Progenitor cell of endocrine pancreas (in vitro differentiated cells): ENCODE measurements at places on chromosomes 13 and 19.

DNA sequence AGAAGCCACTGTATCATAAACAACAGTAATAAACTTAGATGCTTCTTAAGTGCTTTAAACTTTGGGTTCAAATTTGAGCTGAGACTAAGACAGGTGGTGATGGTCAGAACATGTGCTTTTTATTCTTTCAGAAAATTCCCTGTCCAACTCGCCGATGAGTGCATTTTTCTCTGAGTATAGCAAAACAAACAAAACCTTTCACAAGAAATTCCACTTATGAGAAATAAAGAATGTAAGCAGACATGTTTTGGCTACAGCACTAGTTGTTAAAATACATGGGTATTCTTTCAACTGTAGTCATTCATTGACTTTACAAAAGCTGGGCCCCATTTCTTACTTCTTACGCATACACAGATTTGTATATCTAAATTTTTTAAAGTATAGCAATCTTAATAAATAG lies 125.6 kb downstream of the SPRY2 start:
- DNase-seq = no peak

GRCh38 chr19:22607653-22608430 lies 26.3 kb upstream of the ZNF492 start:
- no peak for DNase-seq

- no peak for DNase-seq
Observed at GRCh38 chr13:72506706-72507105, 220.7 kb downstream of the MZT1 start.

GRCh38 chr13:75050419-75051046 lies 431.4 kb downstream of the TBC1D4 start:
- DNase-seq = no peak

GRCh38 chr13:29500386-29500785 lies 95.1 kb downstream of the SLC7A1 start:
- DNase-seq = no peak

GRCh38 chr13:110680852-110681251 lies 25.1 kb downstream of the CARS2 start:
- DNase-seq = no peak

DNA sequence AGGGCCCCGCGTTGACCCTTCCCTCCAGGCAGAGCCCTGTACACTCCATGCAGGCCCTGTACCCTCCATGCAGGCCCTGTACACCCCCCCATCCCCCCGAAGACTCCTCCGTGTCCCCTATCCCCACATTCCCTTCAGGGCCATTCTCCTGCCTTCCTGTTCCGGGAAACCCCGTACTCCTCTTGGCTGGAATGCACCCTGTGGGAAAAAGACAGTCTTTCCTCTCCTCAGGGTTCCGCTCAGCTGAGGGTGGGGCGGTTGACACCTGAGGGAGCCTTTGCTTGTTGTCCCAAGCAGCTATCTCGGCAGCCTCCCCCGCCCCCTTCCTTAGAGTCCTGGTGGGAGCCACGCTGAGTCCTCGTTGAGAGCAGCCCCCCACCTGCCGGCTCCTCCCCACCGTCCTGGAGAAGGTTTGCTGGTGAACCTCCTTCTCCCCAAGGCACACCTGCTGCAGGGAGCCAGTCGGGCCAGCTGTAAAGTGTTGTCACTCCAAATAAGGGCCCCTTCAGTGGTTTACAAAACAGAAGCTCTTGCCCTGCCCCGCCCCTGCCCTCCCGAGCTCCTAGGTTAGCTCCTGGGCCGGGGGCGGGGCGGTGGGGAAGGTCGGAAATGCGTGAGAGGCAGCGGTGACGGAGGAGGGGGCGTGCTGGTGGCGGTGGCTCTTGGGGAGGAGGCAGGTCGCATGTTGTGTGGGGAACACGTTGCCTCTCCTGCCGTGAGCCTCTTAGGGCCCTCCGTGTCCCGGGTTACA lies 1.5 kb downstream of the GNA11 start:
- DNase-seq = no peak

- DNase-seq = no peak
Observed at GRCh38 chr13:99367663-99368448, 60.7 kb upstream of the GPR183 start.

DNA sequence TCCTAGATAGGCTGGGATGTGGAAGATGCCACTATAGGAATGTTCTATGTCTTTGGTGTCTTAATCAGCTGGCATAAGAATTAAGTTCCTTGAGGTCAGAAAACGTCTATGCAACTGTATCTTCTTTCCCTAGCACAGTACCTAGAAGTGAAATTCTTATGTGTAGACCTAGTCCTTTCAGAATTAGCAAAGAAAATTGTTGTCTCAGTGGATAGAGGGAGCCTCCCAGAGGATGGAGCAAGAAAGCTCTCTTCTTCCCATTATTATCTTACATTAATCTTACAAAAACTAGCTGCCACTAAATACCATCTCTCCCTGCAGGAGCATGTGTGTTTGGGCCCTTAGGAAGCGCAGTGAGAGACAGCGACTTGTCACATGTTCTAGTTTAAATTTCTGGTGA lies 11.6 kb downstream of the CLDN10 start:
- no peak for DNase-seq

GRCh38 chr13:110869805-110870706 lies 44.8 kb downstream of the ANKRD10 start:
- DNase-seq = no peak

GRCh38 chr13:85141401-85141800 lies 657.8 kb downstream of the SLITRK6 start:
- no peak for DNase-seq

DNA sequence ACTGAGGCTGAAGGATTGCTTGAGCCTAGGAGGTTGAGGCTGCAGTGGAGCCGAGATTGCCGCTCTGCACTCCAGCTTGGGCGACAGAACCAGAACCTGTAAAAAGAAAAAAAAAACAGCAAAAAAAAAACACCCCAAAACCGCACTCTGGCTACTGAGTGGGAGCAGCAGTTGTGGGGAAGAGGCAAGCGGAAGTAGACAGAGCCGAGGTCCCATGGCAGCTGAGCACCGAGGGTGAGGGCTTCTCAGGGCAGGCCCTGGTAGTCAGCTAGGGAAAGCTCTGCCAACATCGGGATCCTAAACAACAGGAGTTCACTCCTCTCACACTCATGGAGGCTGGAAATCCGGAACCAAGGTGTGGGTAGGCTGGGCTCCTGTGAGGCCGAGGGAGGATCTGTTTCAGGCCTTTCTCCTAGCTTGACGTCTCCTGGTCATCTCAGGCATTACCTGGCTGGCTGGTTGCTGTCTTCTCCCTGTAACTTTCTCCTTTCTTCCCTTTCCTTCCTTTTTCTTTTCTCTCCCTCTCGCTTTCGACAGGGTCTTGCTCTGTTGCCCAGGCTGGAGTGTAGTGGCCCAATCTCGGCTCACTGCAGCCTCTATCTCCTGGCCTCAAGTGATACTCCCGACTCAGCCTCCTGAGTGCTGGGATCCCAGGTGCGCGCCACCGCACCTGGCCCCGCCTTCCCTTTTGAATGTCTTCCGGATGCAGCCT lies 15.8 kb upstream of the LATS2 start:
- no peak for DNase-seq

DNA sequence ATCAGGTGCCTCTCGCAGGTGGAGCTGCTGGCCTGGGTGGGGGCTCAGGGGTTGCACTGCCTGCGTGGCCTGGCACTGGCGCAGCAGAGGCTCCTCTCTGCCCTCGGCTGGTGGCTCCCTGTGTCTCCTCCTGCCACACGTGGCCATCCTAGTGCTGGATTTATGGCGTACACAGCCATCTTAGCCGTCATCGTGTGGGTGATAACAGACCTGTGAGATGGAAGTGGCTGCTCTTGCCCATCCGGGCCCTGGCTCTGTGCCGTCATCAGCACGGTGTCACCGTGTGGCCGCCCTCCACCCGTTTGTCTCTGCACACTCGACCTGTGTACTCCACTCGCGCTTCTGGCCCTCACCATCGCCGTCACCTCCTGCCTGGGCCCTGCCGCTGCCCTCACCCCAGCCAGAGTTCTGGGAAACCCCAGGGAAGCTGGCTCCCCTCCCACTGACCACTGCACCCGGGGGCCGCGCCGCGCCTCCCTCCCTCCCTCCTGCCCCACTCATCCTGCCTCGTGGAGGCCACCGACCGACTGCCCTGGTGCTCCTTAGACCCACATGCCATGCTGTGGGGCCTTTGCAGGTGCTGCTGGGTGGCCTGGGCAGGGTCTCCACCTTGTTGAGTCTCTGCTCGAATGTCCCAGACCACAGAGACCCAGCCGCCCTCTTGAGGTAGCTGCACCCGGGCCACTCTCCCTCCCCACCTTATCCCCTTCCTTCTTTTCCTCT lies 29.5 kb downstream of the TMEM255B start:
- no peak for DNase-seq

- DNase-seq = no peak
Observed at GRCh38 chr13:20843166-20843565, 59.4 kb downstream of the XPO4 start.

GRCh38 chr19:19137556-19138108 lies 646 bp downstream of the TMEM161A start:
- DNase-seq = no peak

GRCh38 chr19:44742330-44743061 lies 6.0 kb upstream of the BCL3 start:
- no peak for DNase-seq

GRCh38 chr13:67932991-67933390 lies 702.9 kb upstream of the PCDH9 start:
- DNase-seq = no peak

DNA sequence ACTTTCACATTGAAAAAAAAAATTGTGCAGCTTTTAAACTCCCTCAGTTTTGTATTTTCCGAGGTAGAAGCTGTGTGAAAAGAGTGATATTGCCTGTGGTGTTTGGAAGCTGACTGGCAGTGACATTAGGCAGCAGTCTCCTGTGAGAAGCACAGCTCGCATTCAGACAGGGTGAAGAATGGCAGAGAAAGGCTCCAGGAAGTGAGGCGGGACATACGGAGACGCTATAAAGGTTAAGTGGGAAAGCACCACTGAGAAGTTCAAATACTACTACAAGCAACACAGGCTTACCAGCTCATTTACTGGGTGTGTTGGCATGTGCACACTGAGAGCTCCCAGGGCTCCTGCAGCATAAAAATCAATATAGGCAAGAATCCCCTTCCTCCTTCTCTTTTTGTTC lies 88.4 kb downstream of the RXFP2 start:
- DNase-seq = no peak

- DNase-seq = peak; percentile 37
Observed at GRCh38 chr13:42041684-42042035, 6.8 kb upstream of the DGKH start.

DNA sequence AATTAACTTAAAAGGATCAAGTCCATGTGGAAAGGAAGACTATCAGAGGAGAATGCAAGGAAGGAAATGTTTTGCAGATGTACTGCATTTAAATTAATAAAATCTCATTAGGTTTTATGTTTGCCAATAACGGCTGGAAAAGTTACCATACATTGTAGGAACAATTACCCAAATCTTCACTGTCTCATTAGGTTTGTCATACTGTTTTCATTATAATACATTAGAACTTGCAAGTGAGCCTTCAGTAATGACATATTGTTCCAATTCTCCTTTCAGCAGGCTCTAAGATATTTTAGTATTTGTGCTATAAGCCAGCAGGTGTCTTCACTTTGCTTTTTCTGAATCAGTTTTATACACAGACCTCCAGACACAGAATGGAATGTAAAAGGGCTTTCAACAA lies 661.6 kb upstream of the KLHL1 start:
- DNase-seq = no peak

GRCh38 chr13:52001120-52001731 lies 10.0 kb downstream of the ATP7B start:
- DNase-seq = no peak

- DNase-seq = no peak
Observed at GRCh38 chr13:87344176-87344575, 327.0 kb upstream of the SLITRK5 start.

- DNase-seq = no peak
Observed at GRCh38 chr19:16896146-16897028, 7.6 kb downstream of the F2RL3 start.
